ENCODE measurements at places on chromosomes 16 and 17.

GRCh38 chr17:35726127-35726952 is 5.1 kb upstream of the RASL10B start:
- DNase-seq = no peak

- DNase-seq = no peak
Measured at GRCh38 chr17:81031566-81032550, 3.1 kb upstream of the BAIAP2 start.

DNA sequence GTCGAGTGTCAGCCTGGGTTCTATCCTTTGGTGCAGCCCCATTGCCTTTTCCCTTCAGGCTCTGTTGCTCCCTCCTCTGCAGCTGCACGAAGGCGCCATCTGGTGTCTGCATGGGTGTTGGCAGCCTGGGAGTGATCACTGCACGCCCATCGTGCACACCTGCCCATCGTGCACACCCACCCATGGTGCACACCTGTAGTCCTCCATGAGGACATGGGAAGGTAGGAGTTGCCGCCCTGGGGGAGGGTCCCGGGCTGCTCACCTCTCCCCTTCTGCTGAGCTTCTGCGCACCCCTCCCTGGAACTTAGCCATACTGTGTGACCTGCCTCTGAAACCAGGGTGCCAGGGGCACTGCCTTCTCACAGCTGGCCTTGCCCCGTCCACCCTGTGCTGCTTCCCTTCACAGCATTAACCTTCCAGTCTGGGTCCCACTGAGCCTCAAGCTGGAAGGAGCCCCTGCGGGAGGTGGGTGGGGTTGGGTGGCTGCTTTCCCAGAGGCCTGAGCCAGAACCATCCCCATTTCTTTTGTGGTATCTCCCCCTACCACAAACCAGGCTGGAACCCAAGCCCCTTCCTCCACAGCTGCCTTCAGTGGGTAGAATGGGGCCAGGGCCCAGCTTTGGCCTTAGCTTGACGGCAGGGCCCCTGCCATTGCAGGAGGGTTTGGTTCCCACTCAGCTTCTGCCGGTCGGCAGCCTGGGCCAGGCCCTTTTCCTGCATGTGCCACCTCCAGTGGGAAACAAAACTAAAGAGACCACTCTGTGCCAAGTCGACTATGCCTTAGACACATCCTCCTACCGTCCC is 2.9 kb downstream of the CTRL start:
- DNase-seq = peak; percentile 66

- no peak for DNase-seq
Measured at GRCh38 chr16:1713933-1714332, 7.9 kb downstream of the MAPK8IP3 start.

- no peak for DNase-seq
Measured at GRCh38 chr17:34712481-34713195, 133.3 kb downstream of the TMEM132E start.
